ENCODE measurements at places on chromosomes 6 and 20. TPM values are rescaled to one million over a fixed set of nuclear protein-coding genes. Genes with fewer than 3 reads are reported as not detected.

Gene GHRH
- total RNA-seq: not detected

Gene BIRC7
- not detected for total RNA-seq

Gene OPRL1
- 5.4 TPM for total RNA-seq

Gene TOMM6
- 76.0 TPM for total RNA-seq

Gene C6orf52
- total RNA-seq: not detected

Gene ETV7
- 0.09 TPM for total RNA-seq

Gene SSTR4
- total RNA-seq: not detected

Gene SYCP2
- 3.1 TPM for total RNA-seq

Gene COL11A2
- 0.28 TPM for total RNA-seq

Gene KHDC1L
- not detected for total RNA-seq

Gene TCP11
- total RNA-seq: 0.28 TPM

All from dermis blood vessel endothelial cell (primary cell).